ENCODE measurements at places on chromosomes 1 and 21.

GRCh38 chr1:21673277-21673780 lies 4.2 kb upstream of the RAP1GAP start:
- DNase-seq: no peak

- no peak for DNase-seq
Measured at GRCh38 chr1:214552174-214552608, 789 bp upstream of the PTPN14 start.

GRCh38 chr1:40399984-40400704 lies 26.6 kb downstream of the SMAP2 start:
- DNase-seq: no peak

GRCh38 chr1:35717911-35718476 lies 690 bp downstream of the C1orf216 start:
- DNase-seq: no peak

- DNase-seq: no peak
Measured at GRCh38 chr21:45982092-45982757, 655 bp downstream of the COL6A1 start.

DNA sequence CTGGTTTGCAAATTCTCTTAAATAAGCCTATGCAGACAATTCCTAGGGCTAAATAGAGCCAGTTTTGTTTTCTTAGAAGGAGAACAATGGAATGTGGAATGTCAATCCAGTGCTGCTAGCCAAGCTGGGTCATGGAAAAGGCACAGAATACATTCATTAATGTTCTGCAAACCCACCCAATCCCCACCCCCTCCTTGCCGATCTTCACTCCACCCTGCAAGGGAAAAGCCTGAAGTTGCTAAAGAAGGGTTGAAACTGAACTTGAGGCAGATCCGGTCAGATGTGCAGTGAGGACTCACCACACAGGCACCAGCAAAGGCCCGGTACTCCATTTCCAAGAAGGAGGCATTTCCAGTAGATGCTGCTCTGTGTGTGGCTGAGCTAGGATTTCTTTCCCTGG lies 179.6 kb downstream of the PLPP3 start:
- no peak for DNase-seq
